ENCODE measurements at places on chromosomes 1 and 21.

DNA sequence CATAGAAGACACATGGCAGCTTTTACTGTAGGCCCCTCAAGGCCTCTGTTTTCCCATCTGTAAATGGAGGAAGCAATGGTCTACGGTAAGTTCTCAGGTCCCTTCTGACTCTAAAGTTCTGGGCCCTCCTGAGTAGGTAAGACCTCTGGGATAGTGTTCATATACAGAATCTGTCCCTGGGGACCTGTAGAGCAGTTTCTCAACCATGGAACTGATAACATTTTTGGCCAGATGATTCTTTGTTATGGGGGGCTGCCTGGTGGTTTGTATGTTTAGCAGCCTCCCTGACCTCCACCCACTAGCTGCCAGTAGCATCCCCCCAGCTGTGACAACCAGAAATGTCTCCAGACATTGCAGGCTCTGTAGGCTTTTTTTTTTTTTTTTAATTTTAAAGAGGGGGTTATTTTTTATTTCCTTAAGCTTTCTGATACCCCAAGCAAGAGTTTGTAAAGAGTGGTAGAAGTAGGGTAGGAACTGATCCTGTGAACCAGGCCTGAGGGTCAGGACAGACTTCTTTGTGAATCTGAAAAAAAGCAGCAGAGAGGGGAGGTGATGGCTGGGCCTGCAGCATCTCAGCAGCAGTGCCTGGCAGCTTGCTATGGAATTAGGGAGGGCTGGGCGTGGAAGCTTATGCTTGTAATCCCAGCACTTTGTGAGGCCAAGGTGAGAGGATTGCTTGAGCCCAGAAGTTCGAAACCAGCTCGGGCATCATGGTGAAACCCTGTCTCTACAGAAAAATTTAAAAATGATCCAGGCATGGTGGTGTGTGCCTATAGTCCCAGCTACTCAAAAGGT is 20.2 kb upstream of the TCEA3 start:
- no peak for DNase-seq

DNA sequence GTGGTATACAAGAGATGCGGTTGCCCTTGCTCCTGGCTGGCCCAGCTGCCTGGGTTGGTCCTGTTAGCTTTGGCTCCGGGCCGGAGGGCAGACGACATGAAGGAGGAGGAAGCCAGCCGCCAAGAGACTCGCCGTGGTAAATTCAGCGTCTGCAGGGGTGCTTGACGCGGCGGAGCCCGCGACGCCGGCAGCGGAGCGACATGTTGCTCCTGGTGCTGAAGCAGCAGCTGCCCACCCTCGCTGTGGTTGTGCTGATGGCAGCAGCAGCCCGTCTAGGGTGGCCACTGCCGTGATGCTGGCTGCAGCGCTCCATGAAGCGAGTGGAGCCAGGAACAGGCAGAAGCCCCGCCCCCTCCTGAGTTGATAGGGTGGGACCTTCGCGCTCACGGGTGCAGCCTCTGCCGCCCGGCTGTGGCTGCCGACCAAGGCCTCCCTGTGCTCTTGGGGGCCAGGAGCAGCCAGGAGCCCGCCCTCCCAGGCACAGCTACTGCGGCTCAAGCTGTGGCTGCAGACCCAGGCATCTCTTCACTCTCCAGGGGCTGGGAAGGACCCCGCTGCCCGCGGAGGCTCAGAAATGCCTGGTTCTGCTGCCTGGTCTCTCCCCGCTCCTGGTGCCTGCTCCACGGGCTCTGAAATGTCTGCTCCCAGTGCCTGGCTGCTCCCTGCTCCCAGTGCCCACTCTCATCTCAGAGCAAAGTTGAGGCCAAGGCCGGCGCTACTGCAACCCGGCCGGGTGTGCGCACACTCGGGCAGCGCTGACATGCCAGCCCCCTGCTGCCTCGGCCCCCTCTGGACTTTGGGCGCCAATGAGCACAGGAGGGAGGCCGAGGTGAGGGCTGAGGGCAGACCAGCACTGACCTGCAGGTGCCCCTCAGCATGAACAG is 4.4 kb upstream of the ZNF692 start:
- DNase-seq: no peak

- no peak for DNase-seq
Observed at GRCh38 chr1:64100791-64101190, 102.6 kb upstream of the UBE2U start.

DNA sequence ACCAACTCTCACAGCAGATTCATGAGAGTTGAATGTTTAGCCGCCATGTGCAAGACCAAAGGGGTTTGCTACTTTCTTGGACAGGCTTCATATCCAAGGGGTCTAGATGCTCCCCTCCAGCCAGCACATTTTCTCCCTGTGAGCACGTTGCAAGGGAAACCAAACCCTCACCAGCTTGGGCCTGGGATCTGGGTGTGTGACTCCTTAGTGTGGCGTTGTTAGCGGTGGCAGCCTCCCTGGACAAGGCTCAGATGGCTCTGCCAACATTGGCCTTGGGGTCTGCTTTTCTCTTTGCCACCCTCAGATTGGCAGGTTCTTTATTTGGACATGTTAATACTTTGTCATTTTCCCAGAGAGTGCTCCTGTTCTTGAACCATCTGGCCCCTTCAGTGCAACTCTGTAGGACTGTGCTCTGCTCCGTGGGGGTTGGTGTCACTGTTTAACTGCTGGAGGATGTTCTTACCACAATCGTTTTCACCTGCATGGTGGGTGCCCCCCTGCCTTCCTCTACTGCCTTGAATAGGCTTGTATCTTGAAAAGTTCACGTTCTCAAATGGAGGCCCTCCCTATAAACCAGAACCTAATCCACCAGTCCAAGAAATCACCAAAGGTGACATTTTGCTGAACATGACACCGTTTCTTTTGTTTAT is 13.4 kb downstream of the ABCG1 start:
- DNase-seq: no peak

- no peak for DNase-seq
Observed at GRCh38 chr1:32766328-32766972, 50.7 kb downstream of the YARS1 start.

DNA sequence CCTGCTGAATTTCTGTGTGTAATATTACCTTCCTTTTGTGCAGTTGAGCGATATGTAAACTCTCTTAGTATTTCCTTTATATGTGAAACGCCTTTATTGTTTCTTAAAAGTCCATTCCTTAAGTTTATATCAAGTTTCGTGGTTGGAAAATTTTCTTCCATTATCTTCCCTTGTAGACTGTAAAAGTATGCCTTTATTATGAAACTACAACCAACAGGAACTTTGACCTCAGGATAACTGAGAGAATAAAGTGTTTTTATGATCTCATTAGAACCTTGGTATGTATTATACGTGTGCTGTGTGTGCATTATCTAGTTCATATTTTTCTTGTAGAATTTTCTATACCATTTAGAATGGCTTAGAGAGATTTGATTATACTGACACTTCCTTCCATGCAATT is 3.1 kb upstream of the CDC14A start:
- no peak for DNase-seq

DNA sequence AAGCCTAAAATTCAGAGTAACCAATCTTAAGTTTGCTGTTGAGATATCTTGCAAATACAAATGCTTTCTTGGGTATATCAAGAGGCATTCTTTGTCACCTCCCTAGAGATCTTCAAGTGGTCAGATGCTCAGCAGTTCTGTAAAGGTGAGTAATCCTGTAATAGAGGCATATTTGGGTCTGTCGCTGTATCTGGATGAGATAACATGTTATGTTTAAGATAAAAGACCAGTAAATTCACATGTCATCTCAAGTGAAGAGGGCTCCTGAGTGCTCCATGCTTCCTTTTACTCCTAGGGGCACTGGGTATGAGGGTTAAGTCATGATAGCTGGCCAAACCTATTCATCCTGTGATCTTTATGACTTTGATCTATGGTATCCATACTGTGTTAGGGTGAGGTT is 7.5 kb downstream of the CR2 start:
- no peak for DNase-seq

DNA sequence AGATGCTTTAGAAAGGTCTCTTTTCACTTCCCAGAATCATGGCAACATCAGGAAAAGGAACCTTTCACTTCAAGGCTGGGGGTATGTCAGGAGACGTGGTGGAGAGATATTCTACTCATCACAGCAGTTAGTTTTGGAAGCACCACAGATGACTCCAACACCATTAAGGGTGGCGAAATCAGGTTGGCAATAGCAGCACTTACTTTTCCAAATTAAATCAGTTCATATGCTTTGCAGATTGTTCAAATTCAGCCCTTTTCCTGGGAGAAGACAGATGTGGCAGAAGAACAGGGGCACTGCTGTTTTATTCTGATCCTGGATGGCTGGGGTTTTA is 79.0 kb downstream of the RUNX1 start:
- DNase-seq: no peak

- no peak for DNase-seq
Observed at GRCh38 chr1:207858281-207858680, 52.6 kb downstream of the CD34 start.

- no peak for DNase-seq
Observed at GRCh38 chr1:192805832-192806323, 3.0 kb upstream of the RGS2 start.

- DNase-seq: no peak
Observed at GRCh38 chr1:102661481-102661880, 446.8 kb downstream of the COL11A1 start.

- DNase-seq: no peak
Observed at GRCh38 chr1:2910211-2910610, 108.7 kb upstream of the TTC34 start.

DNA sequence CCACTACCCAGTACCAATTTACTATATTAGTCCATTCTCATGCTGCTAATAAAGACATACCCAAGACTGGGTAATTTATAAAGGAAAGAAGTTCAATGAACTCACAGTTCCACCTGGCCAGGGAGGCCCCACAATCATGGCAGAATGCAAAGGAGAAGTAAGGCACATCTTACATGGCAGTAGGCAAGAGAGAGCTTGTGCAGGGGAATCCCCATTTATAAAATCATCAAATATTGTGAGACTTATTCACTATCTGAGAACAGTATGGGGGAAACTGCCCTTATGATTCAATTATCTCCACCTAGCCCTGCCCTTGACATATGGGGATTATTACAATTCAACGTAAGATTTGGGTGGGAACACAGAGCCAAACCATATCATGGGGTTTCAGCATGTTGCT is 6.4 kb downstream of the CD58 start:
- no peak for DNase-seq

GRCh38 chr1:183761871-183762270 is 43.0 kb upstream of the RGL1 start:
- no peak for DNase-seq

DNA sequence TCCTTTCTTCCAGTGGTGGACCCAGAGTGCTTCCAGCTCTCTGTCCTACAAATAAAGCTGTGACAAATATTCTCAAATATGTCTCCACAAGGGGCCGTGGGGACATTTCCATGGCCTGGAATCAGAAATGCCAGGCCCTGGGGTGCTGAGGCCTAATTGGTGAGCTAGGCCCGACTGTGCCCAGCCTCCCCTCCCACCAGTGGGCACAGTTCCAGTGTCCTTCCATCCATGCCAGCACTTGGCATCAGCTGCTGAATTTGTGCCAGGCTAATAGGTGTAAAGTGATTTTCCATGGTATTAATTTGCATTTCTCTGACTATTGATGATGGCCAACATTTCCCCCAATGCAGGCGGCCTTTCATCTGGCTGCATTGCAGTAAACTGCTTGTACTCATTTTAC is 48.5 kb upstream of the B3GALT5 start:
- no peak for DNase-seq

DNA sequence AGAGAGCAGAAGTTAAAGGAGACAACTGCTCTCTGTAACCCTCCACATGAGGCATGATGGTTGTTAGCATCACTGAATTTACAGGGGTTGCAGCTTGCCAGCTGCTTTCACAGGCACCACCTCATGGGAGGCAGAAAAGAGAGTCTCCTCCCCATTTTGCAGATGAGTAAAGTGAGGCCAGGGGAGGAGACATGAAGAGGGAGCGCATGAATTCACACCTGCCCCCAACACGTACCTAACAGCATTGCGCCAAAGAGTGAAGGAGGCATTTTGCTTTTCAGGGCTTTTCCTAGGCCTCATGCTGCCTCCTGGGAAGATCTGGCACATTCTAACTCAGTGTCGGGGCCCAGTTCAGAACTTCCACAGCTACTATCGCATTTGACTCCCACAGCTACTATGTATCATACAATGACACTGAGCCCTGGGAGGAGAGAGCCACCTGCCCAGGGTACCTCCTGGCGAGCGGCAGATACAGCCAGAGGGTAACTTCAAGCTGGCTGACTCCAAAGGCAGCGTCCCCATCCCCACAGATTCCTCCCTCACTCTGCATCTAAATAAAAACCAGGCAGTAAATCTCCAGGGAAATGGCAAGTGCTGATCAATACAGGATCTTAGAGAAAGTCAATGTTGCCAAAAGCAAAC is 34.0 kb downstream of the GLIS1 start:
- no peak for DNase-seq

DNA sequence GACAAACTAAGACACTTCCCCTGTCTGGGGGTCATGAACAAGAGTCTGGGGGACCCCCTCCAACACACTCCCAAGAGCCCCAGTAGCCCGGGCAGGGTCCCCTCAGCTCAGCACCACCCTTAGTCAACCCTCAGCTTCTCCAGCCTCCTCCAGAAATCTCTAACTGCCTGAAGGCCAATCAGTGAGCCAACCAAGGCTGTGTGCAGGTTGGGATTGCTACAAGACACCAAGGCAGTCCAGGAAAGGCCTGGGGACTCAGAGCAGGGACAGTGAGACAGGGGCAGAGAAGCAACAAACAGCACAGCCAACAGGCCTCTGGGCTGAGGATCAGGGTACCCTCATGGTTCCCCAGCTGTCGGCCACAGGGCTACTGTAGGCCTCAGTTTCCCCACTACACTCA is 13.3 kb downstream of the SMIM12 start:
- no peak for DNase-seq

DNA sequence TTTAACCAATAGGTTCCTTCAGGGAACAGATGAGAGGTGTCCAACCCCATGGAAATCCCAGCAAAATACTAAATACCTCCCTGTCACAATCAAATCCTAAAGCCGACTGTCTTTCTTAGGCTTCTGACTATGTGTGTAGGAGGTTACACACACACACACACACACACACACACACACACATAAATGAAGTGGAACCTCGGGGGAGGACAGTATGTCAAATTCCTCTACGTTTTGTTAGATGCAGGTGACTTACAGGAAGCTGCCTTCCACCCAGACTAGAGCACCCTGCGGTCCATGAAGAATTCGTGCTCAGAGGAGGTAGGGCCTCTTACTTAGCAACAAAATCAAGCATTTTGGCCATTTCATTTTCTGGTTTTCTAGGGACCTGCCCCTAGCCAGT is 16.4 kb downstream of the RSPH1 start:
- no peak for DNase-seq

DNA sequence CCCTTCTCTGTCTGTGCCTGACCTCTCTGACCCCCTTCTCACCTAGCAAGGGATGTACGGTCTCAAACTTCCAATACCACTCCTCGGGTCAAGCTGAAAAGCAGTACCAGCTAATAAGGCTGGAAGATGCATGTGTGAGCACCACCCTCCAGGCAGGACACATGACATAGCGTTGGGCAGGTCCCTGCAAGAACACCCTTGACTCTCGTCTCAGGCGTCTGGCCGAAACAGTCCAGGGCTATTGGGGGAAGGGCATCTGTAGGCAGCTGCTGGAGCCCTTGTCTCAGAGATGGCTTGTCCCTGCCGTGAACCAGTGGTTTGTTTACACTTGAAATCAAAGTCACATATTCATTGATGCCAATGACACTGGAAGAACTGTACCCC is 56.5 kb downstream of the CD46 start:
- no peak for DNase-seq

- no peak for DNase-seq
Observed at GRCh38 chr1:182644886-182645285, 39.5 kb downstream of the RGS8 start.

GRCh38 chr1:70934194-70934961 is 113.2 kb downstream of the PTGER3 start:
- no peak for DNase-seq

All from SK-N-MC (cell line).